Right lobe of liver (tissue), 6 donors: ENCODE measurements at places on chromosomes 1 and 21. TPM values are rescaled to one million over a fixed set of nuclear protein-coding genes. Genes with fewer than 3 reads are reported as not detected.

- DNase-seq: no peak
Observed at GRCh38 chr1:83075107-83075506, 923.8 kb downstream of the TTLL7 start.

DNA sequence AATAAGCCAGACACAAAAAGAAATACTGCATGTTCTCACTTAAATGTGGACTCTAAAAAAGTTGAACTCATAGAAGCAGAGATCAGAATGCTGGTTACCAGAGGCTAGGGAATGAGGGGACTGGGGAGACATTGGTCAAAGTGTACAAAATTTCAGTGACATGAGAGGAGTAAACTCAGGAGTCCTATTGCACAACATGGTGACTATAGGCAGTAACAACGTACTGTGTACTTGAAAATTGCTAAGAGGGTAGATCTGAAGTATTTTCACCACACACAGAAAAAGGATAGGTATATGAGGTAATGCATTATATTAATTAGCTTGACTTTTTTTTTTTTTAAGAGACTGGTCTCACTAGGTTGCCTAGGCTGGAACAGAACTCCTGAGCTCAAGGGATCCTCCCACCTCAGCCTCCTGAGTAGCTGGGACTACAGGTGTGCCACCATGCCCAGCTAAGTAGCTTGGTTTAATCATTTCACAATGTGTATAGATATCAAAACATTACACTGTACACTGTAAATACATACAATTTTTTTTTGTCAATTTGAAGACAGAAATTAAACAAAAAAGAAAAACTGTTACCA lies 7.4 kb downstream of the ZNF496 start:
- no peak for DNase-seq

- DNase-seq: peak; percentile 71
Observed at GRCh38 chr1:150981805-150982712, at the start of gene ANXA9. Gene ANXA9, plus strand, starts transcription at chr1:150982292. Its CDS starts 814 bp downstream, at chr1:150983106.

DNA sequence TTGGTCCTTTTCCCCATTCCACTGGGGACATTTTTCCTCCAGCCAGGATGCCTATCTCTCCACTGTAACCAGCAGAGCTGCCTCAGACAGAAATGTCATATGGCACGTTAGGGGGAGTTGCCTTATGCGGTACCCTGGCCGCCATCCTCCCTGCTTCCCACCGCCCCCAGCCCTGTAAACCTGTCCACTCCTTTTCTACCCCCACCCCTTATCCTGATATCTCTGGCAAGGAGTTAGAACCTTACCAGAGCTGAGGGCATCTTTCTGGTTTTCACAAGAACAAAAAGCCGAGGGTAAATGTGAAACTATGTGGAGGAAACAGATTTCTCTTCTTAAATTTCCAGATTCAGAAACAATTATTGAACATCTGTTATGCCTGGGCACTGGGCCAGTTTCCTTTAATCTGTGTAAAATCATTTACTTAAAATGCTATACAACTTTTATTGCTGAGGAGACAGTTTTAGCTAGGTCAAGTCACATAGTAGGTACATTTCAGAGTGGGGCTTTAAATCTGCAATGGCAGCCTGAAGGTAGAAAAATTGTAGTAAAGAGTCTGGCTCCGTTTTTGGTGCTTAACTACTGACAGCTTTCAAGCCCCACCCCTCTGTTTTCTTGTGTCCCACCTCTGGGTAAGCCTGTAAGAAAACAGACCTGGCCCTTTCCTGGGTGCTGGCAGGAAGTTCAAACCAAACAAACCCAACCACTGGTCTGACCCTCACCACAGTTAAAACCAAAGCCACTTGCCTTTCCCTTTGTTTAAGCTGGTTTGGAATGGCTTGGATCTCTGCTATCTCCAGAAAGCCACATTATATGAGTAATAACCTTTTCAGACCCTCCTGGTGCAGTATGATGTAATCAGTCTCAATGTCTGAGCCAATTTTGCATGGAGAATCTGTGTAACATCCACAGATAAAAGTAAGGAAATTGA lies 319.0 kb downstream of the HHAT start:
- no peak for DNase-seq

PTGFR gene
- 1.1 TPM for total RNA-seq
